Activated CD4-positive, CD25-positive, alpha-beta regulatory T cell treated with anti-CD3 and anti-CD28 coated beads, Interleukin-2, amount 50 U/mL, for 16 hours (primary cell): ENCODE measurements at places on chromosomes 1 and 21.

DNA sequence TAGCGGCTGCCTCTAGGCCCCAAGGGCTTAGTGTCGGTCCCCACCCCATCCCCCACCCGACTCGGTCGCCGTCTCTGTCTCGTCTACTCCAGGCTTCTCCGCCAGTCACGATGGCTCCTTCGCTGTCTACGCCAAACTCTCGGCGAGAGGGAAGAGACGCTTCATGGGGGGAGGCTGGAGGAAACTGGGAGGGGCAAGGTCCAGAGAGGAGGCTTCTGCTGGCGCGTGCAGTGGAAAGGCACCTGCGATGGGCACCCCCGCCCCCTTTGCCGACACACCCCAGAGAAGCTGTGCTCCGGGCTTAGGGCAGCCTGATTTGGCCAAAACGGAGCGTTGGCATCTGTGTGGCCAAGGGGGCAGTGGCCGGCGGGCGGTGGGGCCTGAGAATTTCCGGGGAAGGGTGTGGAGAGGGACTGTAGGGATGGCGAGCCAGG lies 1.2 kb upstream of the CSMD2 start:
- no peak for DNase-seq

GRCh38 chr1:76209648-76210047 lies 135.1 kb downstream of the ST6GALNAC3 start:
- no peak for DNase-seq

GRCh38 chr1:212941452-212941851 lies 8.9 kb upstream of the VASH2 start:
- DNase-seq: no peak

- DNase-seq: no peak
These were observed 7.1 kb downstream of the SUMO3 start for GRCh38 chr21:44810779-44811178.

- no peak for DNase-seq
These were observed 133.6 kb downstream of the SYF2 start for GRCh38 chr1:25098717-25099116.

- no peak for DNase-seq
These were observed 14.6 kb upstream of the TGFBR3 start for GRCh38 chr1:91900562-91900961.

DNA sequence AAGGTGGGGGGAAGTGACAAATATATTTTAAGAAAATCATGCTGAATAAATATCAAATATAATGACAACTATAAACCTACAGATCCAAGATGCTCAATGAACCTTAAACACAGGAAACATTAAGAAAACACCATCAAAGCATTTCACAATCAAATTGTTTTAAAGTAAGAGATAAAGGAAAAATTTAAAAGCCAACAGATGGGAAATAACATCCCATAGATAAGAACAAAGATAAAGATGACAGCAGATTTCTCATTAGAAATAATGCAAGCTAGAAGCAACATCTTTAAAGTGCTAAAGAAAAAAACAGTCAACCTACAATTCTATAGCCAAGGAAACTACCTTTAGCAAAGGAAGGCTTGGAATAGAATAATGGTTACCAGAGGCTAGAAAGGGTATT lies 17.8 kb downstream of the MCOLN3 start:
- no peak for DNase-seq

DNA sequence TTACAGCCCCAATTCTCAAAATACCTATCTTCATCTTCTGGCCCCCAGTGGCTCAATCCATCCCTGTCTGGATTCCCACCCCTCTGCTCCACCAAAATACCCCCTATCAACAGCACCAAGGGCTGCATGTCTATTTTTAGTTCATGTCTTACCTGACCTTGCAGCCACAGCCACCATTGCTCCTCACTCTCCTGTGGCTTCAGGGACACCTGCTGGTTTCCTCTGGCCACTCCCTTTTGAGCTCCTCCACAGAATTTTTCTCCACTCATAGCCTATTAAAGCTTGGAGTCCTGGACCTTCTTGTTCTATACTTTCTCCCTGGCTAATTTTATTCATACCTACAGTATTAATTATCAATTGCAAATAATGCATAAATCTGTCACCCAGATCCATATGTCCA lies 125.3 kb upstream of the NGF start:
- no peak for DNase-seq

- DNase-seq: no peak
These were observed 6.4 kb downstream of the PPP2R5A start for GRCh38 chr1:212291505-212292134.
